OCI-LY7 (cell line): ENCODE measurements at places on chromosomes 7 and 10.
A peak's percentile ranks its signal among the peaks of the same experiment; 100 is the strongest.

DNA sequence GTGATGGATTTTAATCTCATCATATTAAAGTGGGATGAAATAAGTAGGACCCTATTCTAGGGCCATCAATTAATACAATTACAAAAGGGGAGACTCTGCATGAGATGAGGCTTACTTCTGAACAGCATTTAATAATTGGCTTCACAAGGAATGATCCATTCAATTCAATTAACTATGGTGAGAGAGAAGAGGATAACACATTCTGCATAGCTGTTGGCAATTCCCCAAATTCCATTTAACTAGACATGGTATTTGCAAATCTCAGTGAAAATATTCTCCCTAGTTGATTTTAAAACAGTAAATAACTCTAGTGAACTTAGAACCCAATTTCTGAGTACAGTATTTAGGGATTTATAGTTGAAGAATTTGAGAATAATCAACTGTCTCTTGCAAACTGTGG, 145.3 kb downstream of the NOC3L start:
- DNase-seq = no peak

DNA sequence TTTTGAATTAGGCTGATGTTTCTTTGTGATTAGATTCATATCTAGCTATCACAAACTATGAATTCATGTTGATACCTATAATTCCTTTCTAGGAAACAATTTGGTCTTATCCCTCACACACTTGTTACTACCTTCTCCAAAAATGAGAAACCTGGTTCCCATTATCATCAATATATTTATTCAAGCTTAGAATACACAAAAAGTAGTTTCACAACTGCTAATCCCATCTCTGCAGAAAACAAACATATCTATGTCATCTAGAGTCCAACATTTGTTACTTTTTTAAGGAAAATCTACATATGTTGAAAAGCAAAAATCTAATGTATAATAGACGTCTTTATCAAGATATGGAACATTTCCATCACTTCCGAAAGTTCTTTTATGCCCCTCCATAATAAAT, 110.4 kb downstream of the MICU1 start:
- DNase-seq = no peak

DNA sequence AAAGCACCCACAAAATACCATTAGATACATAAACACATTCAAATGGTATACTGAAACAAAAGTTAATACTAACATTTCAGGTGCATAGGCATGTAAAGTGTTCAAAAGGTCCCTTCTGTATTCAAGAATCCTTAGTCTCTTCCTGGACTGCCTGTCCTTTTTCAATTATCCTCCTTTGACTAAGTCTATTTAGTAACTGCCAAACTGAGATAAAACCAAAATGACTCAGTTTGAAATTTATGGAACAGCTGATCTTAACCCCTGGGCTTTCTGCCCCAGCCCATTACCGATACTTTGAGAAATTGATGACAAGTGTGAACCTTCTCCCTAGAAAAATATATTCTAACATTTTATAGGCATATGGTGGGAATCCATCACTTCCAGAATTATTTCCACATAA, 5.4 kb downstream of the EPC1 start:
- no peak for DNase-seq

DNA sequence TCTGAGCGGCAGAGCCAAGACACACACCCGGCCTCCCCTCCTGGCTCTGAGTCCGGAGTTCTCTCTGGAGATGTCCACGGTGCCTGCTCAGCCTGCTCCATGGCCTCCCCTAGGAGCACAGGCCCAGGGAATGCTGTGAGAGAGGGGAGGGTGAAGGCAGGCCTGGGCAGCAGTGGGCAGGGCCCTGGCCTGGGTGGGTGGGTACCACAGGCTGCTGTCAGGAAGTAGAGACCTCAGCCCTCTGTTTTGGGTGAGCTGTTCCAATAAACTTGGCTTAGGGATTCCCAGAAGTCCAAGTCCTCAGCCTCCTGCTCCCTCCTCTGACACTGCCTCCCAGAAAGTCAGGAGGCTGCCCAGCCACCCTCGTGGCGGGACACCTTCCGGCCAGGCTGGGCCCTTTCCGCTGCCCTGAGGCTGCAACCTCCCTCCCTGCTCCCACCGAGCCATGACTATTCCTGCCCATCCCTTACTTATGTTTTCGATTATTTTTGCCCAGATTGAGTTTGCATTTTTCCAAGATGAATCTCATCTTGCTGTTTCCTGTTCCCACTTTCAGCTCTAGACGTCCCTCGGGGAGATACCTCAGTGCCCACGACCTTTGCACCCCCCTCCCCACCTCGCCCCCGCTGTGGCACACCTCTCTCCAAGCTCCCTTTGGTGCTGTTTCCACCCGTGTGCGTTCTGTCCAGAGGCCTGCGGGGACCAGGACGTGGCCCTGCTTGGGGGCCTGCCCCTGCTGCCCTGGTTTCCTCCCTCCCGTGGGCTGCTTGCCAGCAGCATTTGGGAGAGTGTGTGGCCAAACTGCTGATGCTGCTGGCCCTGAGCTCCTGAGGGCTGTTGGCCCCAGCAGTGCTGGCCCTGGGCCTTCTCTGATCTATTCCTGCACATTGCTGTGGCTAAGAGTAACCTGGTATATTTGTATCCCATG, 5.8 kb upstream of the POLM start:
- no peak for DNase-seq

DNA sequence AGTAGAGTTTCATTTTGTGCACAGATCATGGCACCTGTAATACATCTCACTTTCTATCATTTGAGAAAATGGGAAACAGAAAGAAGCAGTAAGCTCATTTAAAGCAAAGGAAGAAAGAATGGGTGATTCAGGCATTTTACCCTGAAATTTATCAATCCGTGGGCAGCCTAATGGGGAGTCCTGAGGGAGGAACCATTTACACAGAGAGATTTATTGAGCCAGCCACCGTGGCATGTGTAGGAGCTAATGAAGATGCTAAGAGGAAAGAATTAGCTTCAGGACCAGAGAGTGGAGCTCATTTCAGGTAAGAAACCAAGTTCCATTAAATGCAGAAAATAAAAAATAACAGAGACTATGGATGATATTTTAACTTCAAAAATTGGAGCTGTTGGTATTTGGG, 443.4 kb upstream of the COBL start:
- no peak for DNase-seq

DNA sequence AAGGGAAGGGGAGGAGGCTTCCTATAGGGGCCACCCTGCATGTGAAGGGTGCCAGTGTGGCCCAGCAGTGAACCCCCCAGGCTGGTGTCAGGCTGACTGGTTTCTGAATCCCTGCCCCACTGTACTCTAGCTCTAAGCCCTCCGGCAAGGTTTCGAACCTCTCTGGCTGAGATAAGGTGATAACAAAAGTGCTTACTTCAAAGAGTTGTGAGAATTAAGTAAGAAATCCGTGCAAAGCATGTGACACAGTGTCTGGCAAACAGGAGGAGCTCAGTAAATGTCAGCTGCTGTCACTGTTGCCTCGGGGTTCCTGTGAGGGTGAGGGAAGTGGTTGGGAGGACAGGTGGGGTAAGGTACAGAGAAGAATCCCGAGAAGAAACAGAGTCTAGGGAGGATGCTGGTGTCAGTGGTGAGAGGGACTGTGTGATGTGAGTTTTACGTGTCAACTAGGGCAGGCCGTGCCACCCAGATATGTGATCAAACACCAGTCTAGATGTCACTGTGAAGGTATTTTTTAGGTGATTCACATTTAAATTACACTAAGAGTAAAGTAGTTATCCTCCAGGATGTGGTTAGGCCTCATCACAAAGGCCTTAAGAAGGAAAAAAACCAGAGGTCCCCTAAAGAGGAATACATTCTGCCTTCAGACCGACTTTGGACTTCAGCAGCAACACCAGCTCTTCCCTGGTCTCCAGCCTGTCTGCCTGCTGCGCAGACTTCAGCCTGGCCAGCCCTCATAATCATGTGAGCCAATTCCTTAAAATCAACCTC, 64.4 kb downstream of the BPGM start:
- no peak for DNase-seq

GRCh38 chr7:37694208-37695094, 10.9 kb downstream of the GPR141 start:
- no peak for DNase-seq

GRCh38 chr10:124262971-124263370, 155.8 kb downstream of the OAT start:
- no peak for DNase-seq

DNA sequence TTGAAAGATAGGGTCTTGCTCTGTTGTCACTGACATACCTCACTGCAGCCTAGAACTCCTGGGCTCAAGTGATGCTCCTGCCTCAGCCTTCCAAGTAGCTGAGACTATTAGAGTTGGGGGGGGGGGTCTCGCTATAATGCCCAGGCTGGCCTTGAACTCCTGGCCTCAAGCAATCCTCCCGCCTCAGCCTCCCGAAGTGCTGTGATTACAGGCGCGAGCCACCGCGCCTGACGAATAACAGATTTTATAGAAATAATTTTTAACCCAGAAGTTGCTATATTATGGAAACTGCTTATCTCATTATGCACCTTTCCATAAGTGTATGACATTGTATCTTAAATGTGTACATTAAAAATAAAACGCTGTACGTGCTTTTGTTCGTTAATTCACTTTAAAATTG, 846 bp downstream of the ANKRD26 start:
- no peak for DNase-seq

DNA sequence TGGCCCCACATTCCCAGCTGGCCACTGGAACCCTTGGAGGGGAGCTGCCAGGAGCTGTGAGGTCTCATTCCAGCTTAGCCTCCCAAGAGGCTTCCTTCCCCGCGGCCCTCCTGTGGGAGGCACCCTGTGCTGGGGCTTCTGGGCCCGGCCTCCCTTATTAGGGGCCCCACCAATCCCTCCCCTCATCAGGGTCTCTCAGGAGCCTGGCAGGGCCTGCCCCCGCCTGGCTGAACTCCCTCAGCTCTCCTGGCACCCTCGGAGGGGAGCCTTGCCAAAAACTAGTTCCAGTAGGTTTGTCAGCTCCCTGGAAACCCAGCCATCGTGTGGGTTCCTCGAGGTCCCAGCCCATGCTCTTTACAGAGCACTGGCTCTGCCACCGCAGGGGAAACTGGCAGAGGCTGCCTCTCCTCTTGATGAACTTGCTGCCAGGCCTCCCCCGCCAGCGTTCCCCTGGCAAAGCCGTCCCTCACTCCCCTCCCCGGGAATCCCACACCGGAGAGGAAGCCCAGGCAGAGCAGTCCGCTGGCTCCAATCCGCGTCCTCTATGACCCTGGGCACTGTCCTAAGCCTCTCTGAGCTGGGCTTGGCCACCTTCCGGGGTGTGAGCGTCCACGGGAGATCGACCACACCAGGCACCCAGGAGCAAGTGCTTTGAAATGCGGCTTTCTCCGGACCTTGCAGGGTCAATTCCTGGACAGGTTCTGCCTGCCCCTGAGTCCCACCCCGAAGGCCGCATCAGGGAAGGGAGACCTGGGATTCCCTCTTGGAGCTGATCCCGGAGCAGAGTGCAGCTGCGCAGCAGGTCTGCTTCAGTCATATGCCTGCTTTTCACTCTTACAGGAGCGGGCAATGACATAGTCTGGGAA, 139.8 kb downstream of the ARHGAP22 start:
- no peak for DNase-seq

DNA sequence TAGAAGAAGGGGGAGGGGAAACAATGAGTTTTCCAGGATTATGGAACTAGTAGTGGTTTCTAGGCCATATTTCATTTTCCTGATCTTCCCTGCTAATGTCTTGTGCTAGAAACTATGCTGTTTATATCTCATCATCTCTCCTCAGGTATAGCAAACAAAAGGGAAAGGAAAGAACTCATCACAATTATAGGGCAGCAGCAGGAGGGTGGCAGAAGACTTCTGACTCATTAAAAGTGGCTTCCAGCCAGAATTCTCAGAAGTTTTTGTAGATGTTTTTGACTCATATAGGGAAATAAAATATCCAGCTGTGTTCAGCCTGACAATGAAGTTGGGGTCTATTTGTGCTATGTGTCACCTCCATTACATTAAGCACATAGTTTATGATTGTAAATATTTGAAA, 6.5 kb downstream of the AHR start:
- DNase-seq = no peak

- DNase-seq = no peak
Observed at GRCh38 chr10:27743877-27744801, 1.5 kb downstream of the MKX start.

GRCh38 chr7:27518561-27519350, 143.9 kb downstream of the HIBADH start:
- no peak for DNase-seq

- DNase-seq = peak; percentile 64
Observed at GRCh38 chr10:114131094-114131493, 42.9 kb downstream of the CCDC186 start.

- peak; percentile 45 for DNase-seq
Observed at GRCh38 chr7:20193242-20193777, 23.9 kb downstream of the MACC1 start.

GRCh38 chr10:74683067-74683466, 143.3 kb upstream of the KAT6B start:
- no peak for DNase-seq

DNA sequence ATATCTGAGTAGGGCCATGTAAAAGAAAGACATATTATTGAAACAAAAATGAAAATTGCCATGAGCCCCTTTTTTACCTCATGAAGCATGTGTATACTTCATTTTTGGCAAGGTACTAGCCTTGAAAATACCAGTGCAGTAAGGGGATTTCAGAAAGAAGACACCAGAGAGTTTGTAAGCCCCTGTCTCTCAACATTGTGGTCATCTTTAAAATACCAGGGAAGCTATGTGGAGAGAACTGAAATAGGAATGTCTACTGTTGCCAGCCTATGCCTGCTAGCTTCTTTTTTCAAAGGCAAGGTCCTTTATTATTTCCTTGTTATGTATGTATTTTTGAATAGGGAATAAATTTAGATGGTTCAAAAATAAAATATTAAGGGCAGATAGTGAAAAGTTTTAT, 57.8 kb downstream of the CASD1 start:
- DNase-seq = no peak

DNA sequence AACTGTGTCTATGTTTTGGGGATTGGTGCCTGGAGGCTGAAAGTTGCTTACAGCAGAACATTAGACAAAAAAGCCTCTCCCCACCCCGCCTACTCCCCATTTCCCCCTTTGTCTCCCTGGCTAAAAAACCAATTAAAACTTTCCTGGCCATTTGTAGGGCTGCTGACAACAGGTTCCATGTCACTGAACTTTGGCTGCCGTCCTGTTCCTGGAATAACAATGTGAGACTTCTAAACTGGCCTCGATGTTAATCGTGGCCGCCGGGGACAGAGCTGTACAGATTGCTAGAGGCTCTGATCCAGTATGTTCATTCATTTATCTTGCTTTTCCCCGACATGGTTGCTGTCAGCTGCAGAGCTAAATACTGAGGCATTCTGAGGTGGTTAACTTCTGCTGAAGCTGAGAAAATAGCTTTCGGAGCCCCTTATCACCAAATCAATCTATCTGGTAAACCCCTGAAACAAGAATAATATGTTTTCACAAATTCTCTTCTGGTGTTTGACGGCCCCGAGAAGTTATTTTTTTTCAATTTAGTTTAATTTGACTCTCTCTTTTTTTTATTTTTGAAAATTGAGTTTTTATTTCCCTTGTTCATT, 271.6 kb downstream of the GFRA1 start:
- no peak for DNase-seq

DNA sequence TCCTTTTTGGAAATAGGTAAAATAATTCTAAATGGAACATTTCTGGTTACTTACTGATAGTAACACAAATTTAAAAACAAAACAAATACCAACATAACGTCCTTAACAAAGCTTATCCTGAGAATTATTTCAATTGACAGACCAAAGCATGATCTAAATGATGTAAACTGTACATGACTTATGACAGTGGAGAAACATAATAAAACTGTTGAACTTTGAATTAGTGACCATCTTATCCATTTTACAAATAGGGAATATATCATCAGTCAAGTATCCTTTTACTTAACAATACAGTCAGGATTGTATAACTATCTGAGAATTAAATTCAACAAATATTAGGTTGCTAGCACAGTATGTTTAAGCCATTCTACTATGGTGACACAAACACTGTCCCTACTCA, 2.4 kb downstream of the IPMK start:
- DNase-seq = no peak

GRCh38 chr10:72525277-72525676, 100.6 kb downstream of the MICU1 start:
- no peak for DNase-seq
